ENCODE measurements at places on chromosomes 3 and 15.
A peak's percentile ranks its signal among the peaks of the same experiment; 100 is the strongest.

GRCh38 chr3:127786353-127787070 lies 35.8 kb downstream of the MGLL start:
- DNase-seq, result peak; percentile 98

GRCh38 chr3:71039332-71039731 lies 544.2 kb downstream of the FOXP1 start:
- DNase-seq, result no peak

- DNase-seq, result no peak
Measured at GRCh38 chr3:194682189-194682693, 3.4 kb upstream of the FAM43A start.

- no peak for DNase-seq
Measured at GRCh38 chr15:100703032-100703578, 100.7 kb downstream of the ASB7 start.

GRCh38 chr15:39819533-39819932 lies 36.9 kb upstream of the FSIP1 start:
- DNase-seq, result no peak

GRCh38 chr3:184713040-184713355 lies 1.1 kb upstream of the MAGEF1 start:
- DNase-seq, result no peak

GRCh38 chr3:124997303-124998246 lies 58.2 kb downstream of the HEG1 start:
- DNase-seq, result no peak

- no peak for DNase-seq
Measured at GRCh38 chr3:119343719-119344118, 49.5 kb downstream of the ARHGAP31 start.

DNA sequence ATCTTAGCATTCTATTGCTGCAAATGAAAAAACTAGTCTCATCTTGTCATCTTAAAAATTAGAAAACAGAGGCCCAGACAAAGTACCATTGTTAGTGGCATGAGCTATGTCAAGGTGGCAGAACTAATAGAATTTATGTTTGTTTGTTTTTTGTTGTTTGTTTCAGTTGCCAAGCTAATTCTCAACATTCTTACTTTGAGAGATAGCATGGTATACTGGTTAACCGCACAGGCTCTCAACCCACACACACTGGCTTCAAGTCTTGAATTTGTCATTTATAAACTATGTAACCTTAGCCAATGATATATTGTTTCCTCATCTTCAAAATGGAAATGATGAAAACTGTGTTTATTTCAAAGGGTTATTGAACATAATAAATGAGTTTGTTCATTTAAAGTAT lies 367.6 kb upstream of the PLSCR5 start:
- no peak for DNase-seq

GRCh38 chr15:72057548-72058091 lies 60.3 kb downstream of the MYO9A start:
- DNase-seq, result no peak

DNA sequence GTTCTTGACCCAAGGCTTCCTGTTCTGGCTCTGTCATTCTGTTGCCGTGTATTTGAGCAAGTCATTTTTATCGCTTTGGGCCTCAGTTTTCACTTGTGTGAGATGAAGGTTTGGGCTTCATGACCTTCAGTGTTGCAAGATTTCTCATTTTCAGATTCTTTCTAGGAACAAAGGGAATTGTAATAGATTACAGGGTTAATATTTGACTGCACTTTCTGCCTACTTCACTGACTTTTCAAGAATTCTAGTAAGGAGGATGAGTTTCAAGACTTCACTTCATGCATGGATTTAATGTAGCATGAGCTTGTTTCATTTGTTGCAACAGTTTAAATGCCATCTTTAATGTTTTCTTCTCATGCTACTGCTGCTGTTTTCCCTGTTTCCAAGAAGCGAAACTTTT lies 226.5 kb downstream of the NLGN1 start:
- no peak for DNase-seq

DNA sequence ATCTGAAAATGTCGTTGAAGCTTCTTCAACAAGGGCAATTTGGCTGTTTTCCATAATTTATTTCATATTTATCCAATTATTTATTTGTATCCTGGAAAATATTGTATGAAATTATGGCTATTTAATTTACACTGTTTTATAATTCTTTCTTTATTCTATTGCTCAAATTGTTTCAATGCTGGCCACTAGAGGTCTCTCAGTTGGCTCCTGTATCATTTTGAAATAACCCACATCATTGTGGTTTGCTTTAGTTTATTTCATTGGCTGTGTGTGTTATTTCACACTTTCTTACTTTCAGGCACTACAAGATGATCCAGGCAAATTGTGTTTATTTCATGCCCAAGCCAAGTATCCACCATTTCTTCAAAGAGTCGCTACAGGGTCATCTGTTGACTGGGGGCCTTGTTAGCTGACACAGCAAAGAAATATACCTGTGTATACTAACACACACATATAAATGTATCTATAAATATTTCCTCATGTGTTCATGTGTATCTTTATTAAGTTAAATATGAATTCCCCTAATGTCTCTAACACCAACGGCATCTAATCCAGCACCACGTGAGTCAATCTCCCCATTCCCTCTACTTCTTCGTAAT lies 86.2 kb downstream of the NPAP1 start:
- peak; percentile 1 for DNase-seq

- DNase-seq, result no peak
Measured at GRCh38 chr3:43159131-43159875, 53.4 kb upstream of the POMGNT2 start.

GRCh38 chr3:167874671-167875372 lies 139.3 kb downstream of the SERPINI1 start:
- DNase-seq, result no peak

DNA sequence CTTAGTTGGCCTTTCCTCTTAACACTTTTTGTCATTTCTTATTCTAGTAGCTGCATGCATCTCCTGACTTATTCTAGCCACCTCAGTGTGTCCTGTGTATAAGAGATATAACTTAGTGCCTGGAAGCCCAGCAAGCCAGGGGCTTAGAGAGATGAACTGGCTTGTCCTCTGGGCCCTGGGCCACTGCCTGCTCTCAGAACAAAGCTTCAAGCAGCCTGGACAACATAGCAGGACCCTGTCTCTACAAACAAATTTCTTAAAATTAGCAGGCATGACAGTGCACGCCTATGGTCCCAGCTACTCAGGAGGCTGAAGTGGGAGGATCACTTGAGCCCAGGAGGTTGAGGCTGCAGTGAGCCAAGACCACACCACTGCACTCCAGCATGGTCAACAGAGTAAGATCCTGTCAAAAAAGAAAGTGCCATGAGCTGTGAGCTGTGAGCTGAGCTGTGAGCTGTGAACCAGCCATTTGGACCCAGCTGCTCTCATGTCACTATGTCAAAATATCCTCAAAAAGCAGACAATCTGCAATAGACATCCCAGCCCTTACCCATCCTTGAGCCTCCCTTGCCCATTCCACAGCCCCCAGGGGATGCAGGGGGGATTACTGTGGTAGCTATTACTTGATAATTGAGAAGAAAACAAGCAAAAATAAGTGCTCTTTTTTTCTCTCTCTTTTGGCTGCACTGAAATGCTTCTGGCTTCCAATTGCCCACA lies 174.5 kb downstream of the OPA1 start:
- DNase-seq, result no peak

DNA sequence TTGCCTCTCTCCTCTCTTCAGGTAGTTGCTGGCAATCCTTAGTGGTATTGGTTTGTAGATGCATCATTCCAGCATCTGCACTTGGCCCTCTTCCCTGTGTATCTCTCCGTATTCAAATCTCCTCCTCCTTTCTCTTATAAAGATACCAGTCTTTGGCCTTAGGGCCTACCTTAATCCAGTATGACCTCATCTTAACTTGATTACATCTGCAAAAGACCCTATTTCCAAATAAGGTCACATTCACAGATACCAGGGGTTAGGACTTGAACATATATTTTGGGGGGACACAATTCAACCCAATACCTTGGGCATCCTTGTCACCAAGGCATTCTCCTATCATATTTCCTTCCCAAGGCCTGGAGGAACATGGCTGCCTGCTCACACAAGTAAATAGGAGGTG lies 22.0 kb upstream of the ABHD2 start:
- no peak for DNase-seq

- DNase-seq, result no peak
Measured at GRCh38 chr3:89052386-89052785, 55.0 kb upstream of the EPHA3 start.

DNA sequence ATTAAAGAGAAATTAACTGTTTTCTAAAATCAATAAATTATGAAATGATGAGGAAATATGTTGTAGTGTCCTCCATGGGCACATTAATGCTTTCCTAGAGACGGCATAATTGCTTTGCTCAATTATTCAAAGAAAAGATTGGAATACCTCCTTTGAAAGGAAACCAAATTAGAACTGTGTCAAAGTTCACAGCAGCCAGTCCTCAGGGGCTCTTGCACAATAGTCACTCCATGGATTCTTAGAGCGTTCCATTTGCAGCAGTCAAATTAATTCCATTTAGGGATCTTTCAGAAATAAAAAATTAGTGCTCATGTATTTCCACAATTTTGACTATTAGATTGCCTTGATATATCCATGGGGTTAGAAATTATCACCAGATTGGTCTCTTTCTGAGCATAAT lies 841.6 kb upstream of the DPPA4 start:
- DNase-seq, result peak; percentile 12
